ENCODE measurements at places on chromosomes 7 and 10. TPM values are rescaled to one million over a fixed set of nuclear protein-coding genes. Genes with fewer than 3 reads are reported as not detected.

The WEE2 gene
- not detected for total RNA-seq

The PRTFDC1 gene
- total RNA-seq = 1.4 TPM

The IFRD1 gene
- total RNA-seq = 79.3 TPM

The CALML5 gene
- total RNA-seq = not detected

The C1QL3 gene
- not detected for total RNA-seq

The ARHGEF5 gene
- 6.6 TPM for total RNA-seq

The STAG3 gene
- total RNA-seq = 1.7 TPM

The OPN4 gene
- total RNA-seq = not detected

The HMX3 gene
- not detected for total RNA-seq

The CDHR3 gene
- total RNA-seq = 6.6 TPM

The C10orf53 gene
- not detected for total RNA-seq

The SYCE1 gene
- not detected for total RNA-seq

The BMPER gene
- total RNA-seq = 5.4 TPM

The TMEM236 gene
- total RNA-seq = 3.3 TPM

The KIF11 gene
- 2.2 TPM for total RNA-seq

The SEC24C gene
- 47.8 TPM for total RNA-seq

The TMEM140 gene
- 25.9 TPM for total RNA-seq

The ACTL6B gene
- not detected for total RNA-seq

The KAZALD1 gene
- 1.7 TPM for total RNA-seq

The LRRD1 gene
- total RNA-seq = not detected

The PHYHIPL gene
- not detected for total RNA-seq

The GPR85 gene
- 1.1 TPM for total RNA-seq

The CALU gene
- 107 TPM for total RNA-seq

The BMPR1A gene
- 26.5 TPM for total RNA-seq

The AGAP5 gene
- 8.8 TPM for total RNA-seq

The LIPJ gene
- not detected for total RNA-seq

The TMEM176B gene
- 91.0 TPM for total RNA-seq

The CYP3A4 gene
- 1.8 TPM for total RNA-seq

The IDI2 gene
- total RNA-seq = not detected

The MOGAT3 gene
- not detected for total RNA-seq

The STRA8 gene
- not detected for total RNA-seq

The TMEM168 gene
- 28.7 TPM for total RNA-seq

The GOLGA7B gene
- 0.50 TPM for total RNA-seq

The C10orf143 gene
- total RNA-seq = 1.3 TPM

The LRRC61 gene
- 10.0 TPM for total RNA-seq

The KIFBP gene
- 36.4 TPM for total RNA-seq

The WBP1L gene
- total RNA-seq = 194 TPM

The SCIN gene
- total RNA-seq = 1.4 TPM

Measured in omental fat pad (tissue), 4 donors.